Activated T-helper 1 cell treated with Interleukin-2 at 50 U/mL for 16 hours (primary cell): ENCODE measurements at places on chromosomes 4 and X.

DNA sequence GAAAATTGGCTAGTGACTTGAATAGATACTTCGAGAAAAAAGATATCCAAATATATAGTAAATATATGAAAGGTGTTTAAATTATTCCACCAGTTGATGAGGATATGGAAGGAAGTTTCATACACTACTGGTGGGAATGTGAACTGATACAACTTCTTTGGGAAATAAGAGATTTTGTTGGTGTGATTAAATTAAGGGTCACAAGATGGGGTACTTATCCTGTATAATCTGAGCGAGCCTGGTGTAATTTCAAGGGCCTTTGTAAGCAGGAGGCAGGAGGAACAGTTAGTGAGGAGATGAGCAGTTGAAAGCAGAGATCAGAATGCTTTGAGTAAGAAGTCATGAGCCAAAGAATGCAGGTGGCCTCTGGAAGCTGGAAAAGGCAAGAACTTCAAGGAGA, 192.2 kb downstream of the KCTD8 start:
- DNase-seq: no peak

DNA sequence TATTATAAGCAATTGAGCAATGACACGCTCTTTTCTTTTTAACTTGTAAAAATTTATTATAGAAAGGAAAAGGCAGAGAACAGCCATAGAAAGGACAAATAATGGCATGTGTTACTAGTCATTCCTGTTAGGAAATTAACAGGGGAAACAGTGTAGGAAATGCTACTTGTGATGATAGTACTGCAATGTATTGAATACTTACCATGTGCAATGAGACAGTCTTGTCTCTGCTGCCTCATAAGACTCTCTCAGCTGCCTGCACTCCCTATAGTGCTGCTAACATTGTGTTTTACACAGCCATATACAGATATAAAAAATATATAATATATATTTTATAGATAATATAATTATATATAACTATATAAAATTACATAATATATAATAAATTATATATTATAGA, 62.3 kb upstream of the SHOX start:
- no peak for DNase-seq

GRCh38 chr4:1446502-1447386, 40.5 kb upstream of the NKX1-1 start:
- no peak for DNase-seq

GRCh38 chr4:88295656-88296055, 11.3 kb upstream of the PPM1K start:
- DNase-seq: no peak

GRCh38 chrX:148593987-148594386, 93.6 kb downstream of the AFF2 start:
- DNase-seq: no peak

- no peak for DNase-seq
Measured at GRCh38 chrX:130715299-130715698, 187.7 kb downstream of the ENOX2 start.

GRCh38 chr4:105741548-105741947, 33.0 kb downstream of the GSTCD start:
- no peak for DNase-seq

GRCh38 chrX:27078371-27078770, 384.8 kb downstream of the PPP4R3C start:
- DNase-seq: no peak

- no peak for DNase-seq
Measured at GRCh38 chr4:75557696-75558095, 1.8 kb downstream of the ODAPH start.

- DNase-seq: no peak
Measured at GRCh38 chrX:75181721-75182120, 25.6 kb upstream of the ABCB7 start.

DNA sequence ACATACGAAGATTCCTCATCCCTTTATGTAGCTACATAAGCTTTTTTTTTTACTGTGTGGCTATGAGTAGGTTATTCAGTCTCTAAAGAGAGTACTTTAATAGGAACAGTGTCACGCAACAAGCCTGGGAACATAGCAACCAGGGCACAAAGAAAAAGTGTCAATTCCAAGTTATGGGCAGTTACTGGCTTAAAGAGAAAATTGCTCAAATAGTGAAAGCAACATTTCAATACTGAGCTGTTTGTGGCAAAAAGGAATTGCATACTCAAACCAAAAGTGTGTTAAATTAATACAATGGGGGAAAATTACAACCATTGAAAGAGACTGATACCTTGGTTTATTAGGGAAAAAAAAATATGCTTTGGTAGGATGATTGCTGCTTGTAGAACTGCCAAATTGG, 41.2 kb upstream of the ENOX2 start:
- no peak for DNase-seq

- DNase-seq: no peak
Measured at GRCh38 chr4:112201915-112202505, 29.6 kb upstream of the AP1AR start.

DNA sequence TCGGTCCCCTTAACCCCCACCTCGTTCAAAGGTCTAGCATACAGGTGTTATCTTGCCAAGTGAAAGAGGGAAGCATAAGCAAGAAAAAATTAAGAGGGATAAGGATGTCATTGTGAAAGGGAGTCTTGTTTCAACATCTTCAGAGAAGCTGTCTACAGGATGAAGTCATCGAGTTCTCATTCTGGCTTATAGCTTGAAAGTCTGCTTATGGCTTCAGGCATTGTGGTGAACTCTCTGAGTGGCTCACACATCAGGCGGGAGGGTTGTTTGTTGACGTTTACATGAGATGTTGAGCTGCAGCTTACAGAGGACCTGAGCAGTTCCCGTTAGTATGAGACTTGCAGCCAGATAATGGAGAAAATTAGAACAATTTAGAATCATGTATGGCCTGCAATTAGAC, 16.6 kb downstream of the MAGEA9B start:
- no peak for DNase-seq

GRCh38 chr4:73245955-73246354, 12.6 kb downstream of the ANKRD17 start:
- no peak for DNase-seq

- no peak for DNase-seq
Measured at GRCh38 chrX:16488959-16489358, 161.0 kb upstream of the S100G start.

DNA sequence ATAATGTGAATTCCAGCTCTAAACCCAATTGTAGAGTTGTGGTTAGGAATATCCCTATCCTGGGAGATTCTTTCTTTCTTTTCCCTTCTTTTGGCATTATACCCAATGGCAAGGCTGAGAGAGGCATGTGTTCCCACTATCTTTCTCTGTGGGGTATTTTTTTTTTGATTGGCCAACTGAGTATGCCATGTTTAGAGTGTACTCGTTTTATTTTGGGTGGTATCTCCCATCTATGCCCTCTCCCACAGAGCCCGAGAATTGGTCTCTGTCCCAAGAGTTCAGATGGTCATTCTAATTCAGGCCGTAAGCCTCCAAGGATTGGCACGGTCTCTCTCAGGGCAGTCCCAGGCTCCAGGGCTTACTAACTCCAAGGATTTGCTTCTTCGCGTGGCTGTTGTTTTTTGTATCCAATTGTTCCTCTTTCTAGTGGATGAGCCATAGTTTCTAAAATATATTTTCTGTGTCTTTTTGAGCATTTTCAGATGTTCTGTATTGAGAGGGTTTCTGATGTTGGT, 198.8 kb downstream of the SLC4A4 start:
- no peak for DNase-seq

DNA sequence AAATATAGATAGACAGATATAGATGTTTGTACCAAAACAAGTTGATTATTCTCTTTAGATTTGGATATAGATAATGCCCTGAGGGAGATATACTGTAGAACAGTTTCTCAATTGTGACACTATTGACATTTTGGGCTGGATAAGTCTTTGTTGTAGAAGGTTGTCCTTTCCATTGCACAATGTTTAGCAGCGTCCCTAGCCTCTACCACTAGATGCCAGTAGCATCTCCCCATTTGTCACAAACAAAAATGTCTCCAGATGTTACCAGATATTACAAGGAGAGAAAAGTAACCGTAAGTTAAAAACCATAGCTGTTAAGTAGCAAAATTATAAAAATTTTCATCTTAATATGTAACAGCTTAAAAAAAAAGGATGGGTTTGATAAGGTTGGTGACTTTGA, 2595.3 kb downstream of the ARAP2 start:
- no peak for DNase-seq

DNA sequence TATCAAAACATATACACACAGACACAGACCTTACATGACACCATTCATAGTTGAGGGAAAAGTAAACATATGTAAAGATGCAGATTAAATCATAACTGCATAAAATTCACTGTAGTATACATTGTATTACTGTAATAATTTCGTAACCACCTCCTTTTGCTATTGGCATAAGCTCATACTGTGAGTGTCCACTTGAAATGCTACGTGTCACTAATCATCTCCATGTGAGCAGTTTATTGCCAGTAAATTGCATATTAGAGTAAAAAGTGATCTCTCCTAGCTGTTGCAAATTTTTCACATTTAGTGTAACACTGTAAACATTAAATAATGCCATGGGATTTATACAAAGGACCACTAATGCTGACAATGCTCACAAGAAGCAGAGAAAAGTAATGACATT, 256.7 kb upstream of the GNPDA2 start:
- no peak for DNase-seq

GRCh38 chr4:67332627-67333026, 212.7 kb downstream of the CENPC start:
- DNase-seq: no peak

DNA sequence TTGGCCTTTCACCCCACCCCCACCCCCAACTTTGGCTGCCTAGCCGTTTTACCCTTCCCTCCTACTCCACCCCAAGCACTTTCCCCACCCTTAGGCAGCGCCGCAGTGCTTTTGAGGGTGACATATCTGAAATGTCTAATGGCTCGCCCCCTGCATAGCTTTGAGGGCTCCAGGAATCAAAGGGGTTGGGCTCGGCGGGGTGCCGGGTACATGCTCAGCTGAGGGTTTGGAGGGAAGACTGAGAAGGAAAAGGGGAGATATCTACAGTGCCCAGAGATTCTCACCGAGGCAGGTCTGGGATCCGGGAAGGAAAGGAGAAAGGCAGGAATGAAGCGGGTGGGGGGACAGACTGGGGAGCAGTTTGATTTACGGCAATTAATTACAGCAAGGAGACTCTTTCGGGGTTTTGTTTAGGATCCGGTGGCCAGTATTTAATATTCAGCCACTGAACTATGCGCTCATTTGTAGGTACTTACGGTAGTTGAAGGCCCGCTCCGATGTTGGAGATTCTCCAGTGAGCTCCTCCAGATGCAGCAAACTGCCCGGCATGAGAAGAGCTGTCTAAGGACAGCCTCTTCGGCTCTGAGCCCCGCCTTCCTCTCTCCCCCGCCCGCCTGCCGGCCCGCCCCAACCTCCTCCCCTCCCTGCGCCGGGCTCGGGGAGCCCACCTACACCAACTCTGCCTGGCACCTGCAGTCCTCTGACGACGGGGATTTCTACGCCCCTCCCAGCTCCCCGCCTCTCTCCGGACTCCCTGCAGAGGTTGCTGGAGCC, at the start of gene IGSF1:
Gene IGSF1, minus strand, starts transcription at position 569 of the 774 bp plus-strand sequence. CDS start 2,632 bp downstream, outside the sequence.
- no peak for DNase-seq

DNA sequence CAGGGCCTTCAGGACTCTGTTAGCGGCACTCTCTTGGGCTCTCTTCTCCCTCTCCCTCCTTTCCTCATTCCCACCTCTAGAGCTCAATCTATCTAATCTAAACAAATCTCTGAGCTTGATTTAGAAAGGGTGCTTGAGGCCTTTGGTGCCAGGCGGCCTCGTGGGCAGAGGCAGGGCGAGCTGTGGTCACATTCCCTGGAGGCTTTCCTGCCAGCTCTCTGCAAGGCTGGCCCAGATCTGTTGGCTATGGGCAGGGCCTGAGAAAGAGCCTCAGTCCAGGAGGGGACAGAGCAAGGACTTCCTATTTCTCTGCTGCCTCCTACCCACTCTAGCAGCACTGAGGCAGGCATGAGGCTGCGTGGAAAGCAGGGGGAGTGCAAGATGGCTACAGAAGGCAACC, 38.6 kb downstream of the PJA1 start:
- DNase-seq: no peak

DNA sequence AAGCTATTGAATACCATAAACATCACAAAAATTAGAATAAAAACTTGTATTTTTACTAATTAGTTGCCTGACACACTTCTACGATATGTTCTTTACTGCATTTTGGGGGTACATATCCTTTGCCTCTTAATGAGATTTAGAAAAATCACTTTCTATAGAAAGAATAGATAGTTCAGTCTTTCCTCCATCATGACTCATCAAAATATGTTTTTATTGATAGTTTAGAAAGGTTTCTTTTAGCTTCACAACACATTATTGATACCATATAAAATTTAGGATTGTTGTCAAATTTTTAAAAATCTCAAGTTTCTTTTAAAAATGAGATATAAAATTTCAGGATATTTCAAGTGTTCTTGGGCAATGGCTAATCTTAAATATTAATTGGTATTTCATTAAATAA, 74.5 kb upstream of the NOCT start:
- no peak for DNase-seq

GRCh38 chr4:42489095-42489494, 91.8 kb downstream of the SHISA3 start:
- DNase-seq: no peak

DNA sequence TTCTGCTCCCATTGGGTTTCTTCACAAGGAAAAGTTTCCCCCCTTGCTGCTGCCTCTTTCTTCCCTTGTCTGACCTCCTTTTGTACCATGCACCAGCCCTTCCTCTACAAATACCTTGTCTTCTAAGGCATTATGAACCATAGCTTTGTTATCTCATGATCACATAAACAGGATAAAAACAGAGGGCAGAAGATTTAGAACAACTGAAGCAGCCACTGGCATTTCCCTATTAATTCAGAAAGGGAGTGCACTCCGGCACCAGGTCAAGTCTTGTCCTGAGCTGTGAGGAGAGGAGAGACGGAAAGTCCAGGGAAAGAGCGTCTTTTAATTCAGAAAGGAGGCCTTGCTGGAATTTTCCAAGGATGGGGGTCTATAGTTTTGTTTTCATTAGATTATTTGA, 281.7 kb downstream of the RCHY1 start:
- DNase-seq: no peak

- DNase-seq: no peak
Measured at GRCh38 chr4:168269896-168270295, 48.7 kb downstream of the DDX60 start.

- no peak for DNase-seq
Measured at GRCh38 chrX:1609311-1609710, 5.5 kb upstream of the ASMT start.

- DNase-seq: no peak
Measured at GRCh38 chr4:101020956-101021355, 326.4 kb downstream of the PPP3CA start.

GRCh38 chr4:35166466-35166865, 1077.8 kb downstream of the ARAP2 start:
- DNase-seq: no peak

DNA sequence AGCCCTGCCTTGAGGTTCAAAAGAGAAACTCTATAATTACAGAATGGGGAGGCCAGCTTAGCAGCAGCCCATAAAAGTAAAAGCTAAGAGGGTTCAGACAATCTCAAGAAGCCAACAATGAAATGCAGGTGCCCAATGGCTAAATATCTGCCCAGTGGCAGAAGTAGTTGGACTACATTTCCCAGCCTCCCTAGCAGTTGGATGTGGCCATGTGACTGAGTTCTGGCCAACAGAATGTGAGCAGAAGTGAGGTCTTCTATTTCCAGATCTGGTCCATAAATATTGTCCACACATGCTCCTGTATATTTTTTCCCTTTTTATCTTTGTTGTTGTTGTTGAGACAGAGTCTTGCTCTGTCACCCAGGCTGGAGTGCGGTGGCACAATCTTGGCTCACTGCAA, 127.9 kb upstream of the NHS start:
- no peak for DNase-seq

GRCh38 chrX:47530049-47530448, 31.0 kb upstream of the ARAF start:
- no peak for DNase-seq

GRCh38 chr4:73538162-73538561, 56.6 kb downstream of the AFM start:
- DNase-seq: no peak
